ENCODE measurements at places on chromosomes 16 and 17. TPM values are rescaled to one million over a fixed set of nuclear protein-coding genes. Genes with fewer than 3 reads are reported as not detected.

The PHB1 gene
- polyA plus RNA-seq = 96.1 TPM

The KRTAP1-5 gene
- polyA plus RNA-seq = not detected

The NPIPB6 gene
- not detected for polyA plus RNA-seq

The CCL18 gene
- 0.92 TPM for polyA plus RNA-seq

The MT1X gene
- polyA plus RNA-seq = 1,982 TPM

The KSR1 gene
- polyA plus RNA-seq = 21.2 TPM

The ARL5C gene
- polyA plus RNA-seq = not detected

The ASGR2 gene
- polyA plus RNA-seq = not detected

The ARHGAP44 gene
- 6.0 TPM for polyA plus RNA-seq

The NECAB2 gene
- 0.65 TPM for polyA plus RNA-seq

The CDT1 gene
- polyA plus RNA-seq = 5.2 TPM

The TBCD gene
- 69.3 TPM for polyA plus RNA-seq

The KCNH6 gene
- polyA plus RNA-seq = not detected

The MAP2K6 gene
- 4.1 TPM for polyA plus RNA-seq
